ENCODE measurements at places on chromosomes 3 and 15.
A peak's percentile ranks its signal among the peaks of the same experiment; 100 is the strongest.

DNA sequence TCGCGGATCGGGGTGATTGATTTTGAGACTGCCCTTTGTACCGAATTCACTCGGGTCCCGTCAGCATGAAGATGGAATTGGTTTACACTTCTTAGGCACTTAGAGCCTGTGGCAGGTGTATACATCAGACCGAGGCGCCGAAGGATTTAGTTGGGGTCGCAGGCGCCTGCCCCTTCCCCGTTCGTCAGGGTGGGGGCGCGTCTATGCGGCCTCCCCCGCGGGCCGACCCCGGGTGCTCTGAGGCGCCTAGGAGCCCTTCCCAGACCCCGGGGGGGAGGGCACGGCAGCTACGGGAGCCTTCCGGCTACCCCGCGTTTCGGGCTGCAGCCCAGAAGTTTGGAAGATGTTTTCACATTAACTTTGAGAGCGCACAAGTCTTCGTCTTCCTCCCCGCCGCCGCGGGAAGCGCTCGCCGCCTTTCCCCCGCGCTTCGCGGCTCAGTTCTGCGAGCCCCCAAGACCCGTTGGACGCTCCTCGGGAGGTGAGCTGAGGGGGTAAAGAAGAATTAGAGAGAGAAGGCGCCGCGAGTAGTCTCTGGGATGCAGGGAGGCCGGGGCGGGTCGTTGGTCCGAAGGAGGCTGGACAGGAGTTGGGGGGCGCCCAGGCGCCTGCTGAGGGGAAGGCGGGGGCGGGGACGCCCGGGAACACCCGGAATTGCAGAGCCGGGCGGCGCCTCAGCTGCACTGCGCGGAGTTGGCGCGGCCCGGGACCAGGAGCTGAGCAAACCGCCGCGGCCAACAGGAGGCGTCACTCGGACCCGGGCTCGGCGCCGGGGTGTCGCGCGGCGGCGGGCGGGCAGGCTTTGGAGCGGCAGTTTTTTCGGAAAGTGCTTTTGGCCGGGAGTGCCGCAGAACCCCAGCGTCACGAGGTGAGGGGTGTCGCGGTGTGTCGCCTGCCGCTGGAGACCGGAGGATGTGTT, 780 bp downstream of the TIPARP start:
- H3K27ac ChIP-seq = peak overlapping the region; percentile 94
- peak overlapping the region; percentile 88 for H3K4me3 ChIP-seq
- H3K36me3 ChIP-seq = peaks cover 5% of the 10 kb centered on the region
- DNase-seq = no peak
- no peaks in the 10 kb centered on the region for H3K27me3 ChIP-seq

GRCh38 chr3:37223576-37223975, 49.2 kb upstream of the LRRFIP2 start:
- H3K4me1 ChIP-seq = peaks cover 4% of the 10 kb centered on the region
- peaks cover 7% of the 10 kb centered on the region for H3K27me3 ChIP-seq
- H3K4me3 ChIP-seq = no peak overlapping the region
- no peak overlapping the region for H3K27ac ChIP-seq

DNA sequence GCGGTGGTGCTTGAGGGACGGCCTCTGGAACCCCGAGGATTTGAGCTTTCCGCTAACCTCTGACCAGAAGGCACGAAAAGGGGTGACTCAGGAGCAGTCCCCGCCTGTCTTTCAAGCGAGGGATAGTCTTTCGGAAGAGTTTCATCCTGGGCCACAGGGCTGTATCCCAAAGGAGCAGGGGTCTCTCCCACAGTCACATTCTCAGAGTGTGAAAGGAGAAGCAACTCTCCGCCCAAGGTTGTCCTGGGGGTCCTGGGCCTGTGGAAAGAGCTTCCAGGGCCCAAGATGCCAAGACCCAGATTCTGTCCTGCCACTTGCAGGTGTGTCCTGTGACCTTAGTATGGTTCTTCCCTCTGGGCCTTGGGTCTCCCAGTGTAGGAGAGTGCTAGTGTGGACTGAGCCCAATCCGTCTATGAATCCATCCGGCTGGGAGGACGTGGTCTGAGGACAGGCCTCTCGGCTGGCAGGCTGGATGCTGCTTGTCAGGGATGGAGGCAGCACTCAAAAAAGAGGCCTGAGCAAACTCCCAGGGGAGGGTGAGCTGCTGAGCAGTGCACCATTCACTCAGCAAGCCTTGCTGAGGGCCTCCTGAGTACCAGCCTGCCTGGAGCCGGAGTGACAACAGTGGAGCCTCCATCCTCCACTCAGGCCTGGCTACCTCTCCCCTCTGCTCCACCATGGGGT, 1.6 kb upstream of the DUSP7 start:
- H3K4me3 ChIP-seq = peak overlapping the region; percentile 66
- peaks cover 26% of the 10 kb centered on the region for H3K4me1 ChIP-seq
- no peaks in the 10 kb centered on the region for H3K27me3 ChIP-seq
- no peak for DNase-seq

GRCh38 chr15:92545996-92546395, 109.6 kb downstream of the FAM174B start:
- no peaks in the 10 kb centered on the region for H3K36me3 ChIP-seq
- DNase-seq = peak; percentile 23
- H3K27ac ChIP-seq = no peak overlapping the region
- no peak overlapping the region for H3K4me3 ChIP-seq
- H3K27me3 ChIP-seq = no peaks in the 10 kb centered on the region
- H3K4me1 ChIP-seq = no peaks in the 10 kb centered on the region

DNA sequence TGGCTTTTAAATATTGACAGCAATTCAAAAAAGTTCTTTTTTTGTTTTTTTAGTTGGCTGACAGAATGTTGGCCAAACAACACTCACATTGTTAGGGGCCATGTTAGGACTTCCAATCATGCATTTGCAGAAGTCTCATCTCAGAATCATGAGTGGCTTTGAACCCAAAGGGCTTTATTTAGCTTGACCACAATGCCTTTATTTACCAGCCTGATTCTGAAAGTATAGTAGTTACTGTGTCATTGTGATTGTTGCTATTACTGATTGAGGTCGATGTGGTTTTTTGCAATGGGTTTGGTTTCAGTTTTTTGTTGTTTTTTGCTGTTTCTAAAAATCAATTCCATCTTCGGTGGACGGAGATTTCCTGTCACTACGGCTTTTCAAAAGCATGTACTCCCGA, 7.2 kb downstream of the GLDN start:
- H3K4me1 ChIP-seq = no peaks in the 10 kb centered on the region
- no peaks in the 10 kb centered on the region for H3K27me3 ChIP-seq

GRCh38 chr3:190701096-190701532, 161.4 kb downstream of the GMNC start:
- H3K27me3 ChIP-seq = no peaks in the 10 kb centered on the region
- peak; percentile 43 for DNase-seq
- no peak overlapping the region for H3K27ac ChIP-seq
- H3K36me3 ChIP-seq = no peaks in the 10 kb centered on the region

DNA sequence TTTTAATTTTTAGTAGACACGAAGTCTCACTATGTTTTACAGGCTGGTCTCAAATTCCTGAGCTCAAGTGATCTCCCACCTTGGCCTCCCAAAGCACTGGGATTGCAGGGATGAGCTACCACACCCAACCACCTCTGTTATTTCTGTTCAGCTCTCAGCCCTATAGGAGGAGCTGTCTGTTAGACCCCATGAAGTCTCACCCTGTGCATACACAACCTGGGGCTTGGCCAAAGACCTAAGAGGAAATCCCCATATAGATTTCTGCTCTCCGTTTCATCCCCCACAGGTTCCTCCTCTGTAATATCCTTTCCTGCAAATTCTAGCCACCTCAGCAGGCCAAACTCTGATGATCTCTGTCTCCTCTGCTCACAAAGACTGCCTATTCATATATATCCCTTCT, 56.6 kb upstream of the CTDSPL2 start:
- H3K27ac ChIP-seq = no peak overlapping the region
- no peaks in the 10 kb centered on the region for H3K36me3 ChIP-seq
- no peak overlapping the region for H3K4me3 ChIP-seq

GRCh38 chr3:102179326-102180177, 255.3 kb upstream of the ZPLD1 start:
- H3K4me3 ChIP-seq = no peak overlapping the region
- peak overlapping the region; percentile 76 for H3K27ac ChIP-seq
- H3K4me1 ChIP-seq = peaks cover 11% of the 10 kb centered on the region
- DNase-seq = peak; percentile 63
- H3K36me3 ChIP-seq = no peaks in the 10 kb centered on the region
